ENCODE measurements at places on chromosomes 2 and 18. TPM values are rescaled to one million over a fixed set of nuclear protein-coding genes. Genes with fewer than 3 reads are reported as not detected.
A peak's percentile ranks its signal among the peaks of the same experiment; 100 is the strongest.

- no peak for DNase-seq
Observed at GRCh38 chr18:45110577-45111501, 430.2 kb downstream of the SETBP1 start.

GRCh38 chr2:220966636-220967035, 605.5 kb downstream of the EPHA4 start:
- DNase-seq: no peak

Gene C1QL2
- total RNA-seq: not detected

Gene STEAP3
- 18.2 TPM for total RNA-seq

Gene CNGA3
- 0.11 TPM for total RNA-seq

DNA sequence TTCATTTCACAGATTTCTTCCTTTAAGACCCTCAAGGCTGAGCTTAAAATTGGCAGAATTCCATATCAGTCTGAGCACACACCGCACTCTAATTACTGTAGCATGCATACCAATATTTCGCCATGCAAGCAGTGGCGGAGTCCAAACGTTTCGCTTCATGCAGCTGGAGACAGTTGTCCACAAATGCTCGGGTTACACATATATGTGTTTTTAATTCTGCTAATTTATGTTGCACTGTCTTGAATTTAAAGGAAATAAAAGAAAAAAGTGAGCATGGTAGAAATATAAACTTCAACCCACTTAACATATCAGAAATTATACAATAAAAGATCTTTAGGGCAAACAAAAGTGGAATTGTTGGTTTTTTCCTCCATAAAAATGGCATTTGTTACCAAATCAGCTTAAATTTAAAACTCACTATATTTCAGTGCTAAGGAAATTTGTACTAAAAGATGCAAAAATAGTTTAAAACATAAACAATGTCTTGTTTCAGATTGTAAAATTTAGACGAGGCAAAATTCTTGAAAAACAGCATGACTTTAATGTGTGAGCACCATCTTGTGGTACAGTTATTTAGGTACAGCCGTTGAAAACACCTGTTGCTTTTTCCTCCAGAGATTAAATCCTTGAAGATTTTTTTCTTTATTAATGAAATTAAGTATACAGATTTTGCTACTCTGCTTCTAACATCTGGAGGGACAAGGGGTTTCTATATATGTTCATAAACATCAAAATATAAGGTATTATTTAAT, 24.1 kb upstream of the KANSL1L start:
- no peak for DNase-seq

DNA sequence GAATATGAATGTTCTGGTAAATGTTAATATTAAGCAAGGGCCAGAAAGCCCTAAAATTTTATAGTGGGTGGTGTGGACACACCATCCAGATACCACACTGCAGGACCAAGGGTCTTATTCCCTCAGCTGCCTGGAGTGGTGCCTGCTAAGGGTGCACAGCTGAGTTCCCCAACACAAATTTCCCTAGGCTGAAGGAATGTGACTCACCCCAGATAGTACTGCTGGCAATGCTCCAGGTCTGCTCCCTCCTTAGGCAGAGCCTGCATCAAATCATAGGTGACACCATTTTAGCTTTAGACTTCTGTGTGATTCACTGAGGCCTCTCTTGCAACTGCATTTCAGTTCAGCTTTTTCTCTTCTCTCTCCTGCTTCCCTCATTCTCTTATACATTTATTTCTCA, 321.1 kb downstream of the SATB2 start:
- peak; percentile 46 for DNase-seq

Gene TET3
- 4.5 TPM for total RNA-seq

Gene TEX44
- total RNA-seq: not detected

- no peak for DNase-seq
Observed at GRCh38 chr2:215680605-215681598, 245.0 kb upstream of the FN1 start.

DNA sequence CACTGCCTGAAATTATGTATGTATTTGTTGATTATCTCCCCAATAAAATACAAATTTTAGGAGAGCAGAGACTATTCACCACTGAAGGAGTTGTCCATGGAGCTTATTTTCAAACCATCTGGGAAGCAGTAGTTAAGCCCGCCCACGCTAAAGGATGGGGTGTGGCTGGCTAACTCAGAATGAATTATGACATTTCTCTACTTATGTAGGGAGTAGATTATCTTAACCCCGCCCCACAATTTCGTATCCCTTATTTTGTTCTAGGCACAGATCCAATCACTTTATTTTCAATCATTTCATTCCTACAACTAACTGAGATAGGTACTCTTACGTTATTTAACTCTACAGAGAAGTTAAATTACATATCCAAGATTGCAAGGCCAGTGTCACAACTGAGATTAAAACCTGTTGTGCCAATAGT, 1.4 kb upstream of the LAPTM4A start:
- DNase-seq: peak; percentile 72

Gene CERKL
- not detected for total RNA-seq

Gene SPOPL
- total RNA-seq: 17.7 TPM

DNA sequence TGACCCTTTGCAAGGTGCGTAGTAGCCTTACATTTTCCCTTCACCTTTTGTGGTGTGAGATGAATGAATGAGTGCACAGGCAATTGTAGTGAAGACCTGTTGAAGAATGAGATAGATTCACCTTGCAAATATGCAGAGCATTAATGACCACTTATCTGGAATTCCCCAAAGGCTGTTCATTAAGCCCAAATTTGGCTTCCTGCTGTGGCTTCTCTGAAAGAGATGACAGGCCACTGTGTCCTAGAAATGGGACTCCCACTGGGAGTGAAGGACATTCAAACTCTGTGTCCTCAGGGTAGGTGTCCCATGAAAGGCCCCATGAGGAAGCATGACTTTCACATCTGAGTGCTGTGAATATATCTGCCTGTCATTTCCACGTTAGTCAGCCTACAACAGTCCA, 1821.8 kb upstream of the PIK3C3 start:
- no peak for DNase-seq

DNA sequence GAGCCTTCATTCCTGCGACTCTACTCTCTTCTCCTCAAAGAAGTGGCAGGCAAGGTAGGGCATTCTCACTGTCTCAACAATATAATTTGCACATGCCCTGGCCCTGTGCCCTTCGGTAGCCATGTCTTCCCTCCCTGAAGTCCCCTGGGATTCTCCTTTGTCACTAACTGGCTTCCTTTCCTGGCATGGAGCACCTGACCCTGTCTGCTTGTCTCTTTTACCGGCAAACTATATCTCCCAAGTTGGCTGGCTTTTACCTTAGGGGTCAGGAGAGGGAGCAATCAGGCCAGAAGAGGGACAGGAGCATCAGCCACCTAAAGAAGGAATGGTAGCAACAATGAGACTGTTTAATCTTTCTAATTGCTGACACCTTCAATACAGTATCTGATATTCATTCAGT, 51.9 kb upstream of the RMDN2 start:
- DNase-seq: peak; percentile 40

Gene TOGARAM2
- total RNA-seq: 3.9 TPM
